ENCODE measurements at places on chromosomes 7 and 10.

GRCh38 chr10:6195376-6195775, 7.4 kb upstream of the PFKFB3 start:
- DNase-seq, result no peak

GRCh38 chr10:132671228-132672154, 114.5 kb downstream of the NKX6-2 start:
- no peak for DNase-seq

- DNase-seq, result no peak
Measured at GRCh38 chr10:43982250-43982649, 333.6 kb upstream of the ZNF32 start.

DNA sequence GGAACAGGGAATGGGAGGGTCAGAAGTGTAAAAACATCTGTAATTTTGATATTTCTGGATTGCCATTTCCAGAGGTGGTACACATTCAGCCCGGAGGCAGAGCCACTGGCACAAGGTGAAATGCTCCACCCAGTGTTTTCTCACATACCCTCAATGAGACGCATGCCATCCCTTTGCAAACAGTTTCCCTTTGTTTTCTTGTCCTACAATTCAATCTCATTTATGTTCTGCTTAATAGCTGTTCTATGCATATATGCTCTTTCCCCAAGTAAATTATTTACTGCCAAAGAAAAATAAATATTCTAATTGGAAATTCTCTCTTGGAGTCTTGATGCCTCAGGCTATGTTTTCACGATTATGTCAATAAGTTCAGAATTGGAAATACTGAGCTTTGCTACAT, 369.7 kb upstream of the AKR1E2 start:
- DNase-seq, result no peak

DNA sequence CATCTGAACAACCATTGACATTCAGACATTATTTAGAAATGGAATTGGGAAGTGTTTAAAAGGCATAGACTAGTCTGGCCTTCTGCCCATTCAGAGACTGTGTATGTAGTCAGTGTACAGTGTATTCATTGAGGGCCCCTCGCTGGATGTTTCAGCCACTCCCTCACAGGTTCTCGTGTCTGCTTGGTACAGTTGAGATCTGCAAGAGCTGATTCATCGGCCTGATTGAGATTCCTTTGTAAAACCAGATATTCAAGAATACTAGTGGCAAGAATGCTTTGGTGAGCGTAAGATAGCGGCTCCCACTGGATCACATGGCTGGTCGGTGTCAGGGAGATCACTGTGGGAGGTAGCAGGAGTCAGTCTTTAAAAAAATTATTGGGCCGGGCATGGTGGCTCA, 119.5 kb downstream of the TCF7L2 start:
- no peak for DNase-seq

DNA sequence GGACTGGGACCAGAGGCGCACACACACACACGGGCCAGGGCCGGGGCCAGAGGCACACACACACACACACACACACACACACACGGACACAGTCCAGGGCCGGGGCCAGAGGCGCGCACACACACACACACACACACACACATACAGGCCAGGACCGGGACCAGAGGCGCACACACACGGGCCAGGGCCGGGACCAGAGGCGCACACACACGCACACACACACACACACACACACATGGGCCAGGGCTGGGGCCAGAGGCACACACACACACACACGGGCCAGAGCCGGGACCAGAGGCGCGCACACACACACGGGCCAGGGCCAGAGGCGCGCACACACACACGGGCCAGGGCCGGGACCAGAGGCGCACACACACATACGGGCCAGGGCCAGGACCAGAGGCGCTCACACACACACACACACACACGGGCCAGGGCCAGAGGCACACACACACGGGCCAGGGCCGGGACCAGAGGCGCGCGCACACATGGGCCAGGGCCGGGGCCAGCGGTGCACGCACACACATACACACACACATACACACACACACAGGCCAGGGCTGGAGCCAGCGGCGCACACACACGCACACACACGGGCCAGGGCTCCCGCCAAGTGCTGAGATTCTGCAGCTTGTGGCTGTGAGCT, 268.8 kb downstream of the ELFN1 start:
- DNase-seq, result peak; percentile 66

GRCh38 chr7:109351493-109351892, 781.8 kb downstream of the DNAJB9 start:
- DNase-seq, result no peak

- no peak for DNase-seq
Measured at GRCh38 chr7:106552645-106553445, 108.1 kb downstream of the CCDC71L start.

- no peak for DNase-seq
Measured at GRCh38 chr7:46752881-46753366, 829.0 kb downstream of the TNS3 start.

DNA sequence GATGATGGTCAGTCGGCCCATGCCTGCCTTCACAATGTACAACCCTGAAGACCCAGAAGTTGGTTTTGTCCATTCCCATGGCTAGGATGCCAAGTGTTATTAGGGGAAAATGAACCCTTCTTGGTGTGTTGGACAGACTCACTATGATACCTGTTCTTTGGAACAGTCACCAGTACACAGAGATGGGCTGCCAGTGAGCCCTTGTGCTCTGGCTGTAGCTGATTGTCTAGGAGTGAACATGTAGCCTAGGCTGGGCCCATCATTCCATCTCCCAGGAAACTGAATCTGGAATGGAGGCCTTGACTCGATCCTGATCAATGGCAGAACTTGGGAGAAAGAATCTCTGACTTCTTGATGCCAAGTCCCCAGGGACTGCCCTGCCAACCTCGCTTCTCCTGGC, 188.9 kb downstream of the EVX1 start:
- no peak for DNase-seq

GRCh38 chr10:26359670-26360069, 78.5 kb upstream of the APBB1IP start:
- DNase-seq, result no peak

GRCh38 chr10:122475591-122476332, 14.4 kb downstream of the HTRA1 start:
- no peak for DNase-seq

DNA sequence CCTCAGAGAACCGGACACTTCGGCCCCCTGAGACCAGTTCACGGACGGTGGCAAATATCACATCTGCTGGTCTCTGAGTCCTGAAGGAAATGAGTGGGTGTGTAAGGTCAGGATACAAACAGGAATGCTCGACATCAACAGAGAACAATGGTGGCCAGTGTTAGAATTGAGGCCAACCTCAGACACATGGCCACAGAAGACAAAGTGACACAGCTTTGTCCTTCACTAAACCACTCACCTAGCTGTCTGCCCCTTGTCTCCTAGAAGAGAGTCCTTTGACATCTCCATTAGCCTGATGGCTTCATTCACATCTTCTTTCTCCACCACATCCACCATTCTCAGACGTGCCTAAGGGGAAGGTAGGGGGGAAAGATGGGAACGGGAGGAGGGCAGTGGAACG, 4.3 kb downstream of the COPS6 start:
- no peak for DNase-seq

DNA sequence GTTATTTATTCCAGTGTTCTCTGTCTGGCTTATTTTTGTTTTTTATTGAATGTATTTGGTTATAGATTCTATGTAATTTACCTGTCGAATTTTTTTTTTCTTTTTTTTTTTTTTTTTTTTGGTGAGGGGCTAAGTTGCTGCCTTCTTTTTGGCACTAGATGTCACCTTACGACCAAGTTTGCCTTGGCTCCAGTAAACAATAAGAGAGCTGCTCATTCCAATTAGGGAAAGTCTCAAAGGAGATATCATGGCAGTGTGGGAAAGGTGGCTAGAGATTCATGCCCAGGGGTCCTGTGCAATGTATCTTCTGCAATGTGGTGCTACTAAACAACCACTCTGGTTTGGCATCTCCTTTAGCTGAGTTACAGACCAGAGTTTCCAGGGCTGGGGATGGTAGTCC, 84.0 kb downstream of the PTPN20 start:
- no peak for DNase-seq

DNA sequence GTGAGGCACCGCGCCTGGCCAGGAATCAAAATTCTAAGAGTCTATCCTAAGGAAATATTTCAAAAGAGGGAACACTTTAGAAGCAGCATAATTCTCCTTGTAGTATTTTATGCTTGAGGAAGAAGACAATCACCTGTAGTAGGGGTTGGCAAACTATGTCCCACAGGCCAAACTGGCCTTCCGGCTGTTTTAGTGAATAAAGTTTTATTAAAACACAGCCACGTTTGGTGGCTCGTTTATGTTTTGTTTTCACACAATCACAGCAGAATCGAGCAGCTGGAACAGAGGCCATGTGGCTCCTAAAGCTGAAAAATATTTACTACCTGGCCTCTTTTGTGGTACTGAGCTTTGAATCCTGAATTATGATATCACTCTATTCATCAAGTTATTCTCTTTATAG, 131.7 kb upstream of the TNS3 start:
- DNase-seq, result no peak

GRCh38 chr10:72158176-72158575, 57.6 kb upstream of the ANAPC16 start:
- no peak for DNase-seq

DNA sequence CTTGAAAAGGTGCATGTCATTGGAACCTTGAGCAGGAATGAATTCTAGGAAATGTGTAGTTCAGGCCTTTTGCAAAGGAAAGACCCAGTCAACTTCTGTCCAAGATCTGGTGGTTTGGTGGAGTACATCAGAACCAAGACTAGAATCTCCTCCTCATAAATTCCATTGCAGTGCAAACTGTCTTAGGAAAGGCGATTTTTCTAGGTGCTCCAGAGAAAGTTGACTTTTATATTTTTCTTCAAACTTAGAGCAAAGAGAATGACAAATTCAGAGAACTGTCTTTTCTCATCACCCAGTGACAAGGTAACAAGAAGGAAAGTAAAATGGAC, 50.0 kb downstream of the PRTFDC1 start:
- DNase-seq, result no peak

GRCh38 chr10:70055550-70055949, 2.9 kb downstream of the MACROH2A2 start:
- no peak for DNase-seq

DNA sequence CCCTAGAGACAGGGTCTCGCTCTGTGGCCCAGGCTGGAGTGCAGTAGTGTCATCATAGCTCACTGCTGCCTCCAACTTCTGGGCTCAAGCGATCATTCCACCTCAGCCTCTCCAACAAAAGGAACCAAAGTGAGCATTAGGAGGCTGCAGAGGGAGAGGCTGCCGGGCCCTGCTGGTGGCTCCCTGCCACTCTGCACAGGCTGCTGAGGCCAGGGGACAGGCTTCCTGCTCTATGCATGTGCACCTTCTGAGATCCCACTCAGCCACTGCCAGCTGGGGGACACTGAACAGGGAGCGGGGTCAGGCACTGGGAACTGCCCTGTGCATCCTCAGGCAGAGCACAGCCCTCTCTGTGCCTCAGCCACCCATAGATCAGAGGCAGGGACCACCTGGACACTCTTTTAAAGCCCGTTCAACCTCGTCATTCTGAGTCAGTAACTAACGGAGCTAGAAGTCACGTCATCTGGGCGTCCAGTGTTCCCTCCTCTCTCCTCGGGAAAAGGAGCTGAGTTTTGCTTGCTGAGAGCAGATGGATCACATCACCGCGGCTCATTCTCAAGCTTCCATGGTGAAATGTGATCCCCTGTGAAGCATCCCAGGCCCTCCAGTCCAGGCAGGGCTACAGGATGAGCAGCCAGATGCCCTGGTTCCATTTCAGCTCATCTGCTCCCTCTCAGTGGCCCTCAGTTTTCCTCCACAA, 109.6 kb downstream of the MYL10 start:
- no peak for DNase-seq

- DNase-seq, result no peak
Measured at GRCh38 chr7:122166275-122166674, 22.2 kb upstream of the AASS start.

- no peak for DNase-seq
Measured at GRCh38 chr7:3003936-3004335, 39.7 kb downstream of the CARD11 start.

DNA sequence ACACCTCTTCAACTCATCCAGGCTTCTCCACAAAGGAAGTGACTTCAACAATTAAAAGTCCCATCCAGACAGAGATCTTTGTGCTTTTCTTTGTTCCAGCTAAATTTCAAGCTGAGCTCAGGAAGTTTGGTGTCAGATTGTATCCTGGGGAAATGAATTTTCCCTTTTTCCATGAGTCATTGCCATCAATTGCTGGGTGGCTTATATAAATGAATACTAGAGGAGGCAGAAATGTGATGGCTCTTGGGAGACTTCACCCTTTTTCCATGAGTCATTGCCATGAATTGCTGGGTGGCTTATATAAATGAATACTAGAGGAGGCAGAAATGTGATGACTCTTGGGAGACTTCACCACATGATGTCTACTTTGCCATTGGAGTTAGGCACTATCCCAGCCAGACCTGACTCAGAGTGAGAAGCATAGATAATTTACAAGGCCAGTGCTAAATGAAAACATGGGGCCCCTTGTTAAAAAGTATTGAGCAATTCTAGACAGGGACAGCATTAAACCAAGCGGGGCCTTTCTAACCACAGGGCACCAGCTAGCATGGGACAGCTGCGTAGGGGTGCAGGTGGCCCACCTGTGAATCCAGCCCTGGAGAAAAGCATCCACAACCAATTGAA, 339.2 kb upstream of the PODXL start:
- no peak for DNase-seq

- DNase-seq, result no peak
Measured at GRCh38 chr10:102435529-102436233, 3.3 kb upstream of the CUEDC2 start.

DNA sequence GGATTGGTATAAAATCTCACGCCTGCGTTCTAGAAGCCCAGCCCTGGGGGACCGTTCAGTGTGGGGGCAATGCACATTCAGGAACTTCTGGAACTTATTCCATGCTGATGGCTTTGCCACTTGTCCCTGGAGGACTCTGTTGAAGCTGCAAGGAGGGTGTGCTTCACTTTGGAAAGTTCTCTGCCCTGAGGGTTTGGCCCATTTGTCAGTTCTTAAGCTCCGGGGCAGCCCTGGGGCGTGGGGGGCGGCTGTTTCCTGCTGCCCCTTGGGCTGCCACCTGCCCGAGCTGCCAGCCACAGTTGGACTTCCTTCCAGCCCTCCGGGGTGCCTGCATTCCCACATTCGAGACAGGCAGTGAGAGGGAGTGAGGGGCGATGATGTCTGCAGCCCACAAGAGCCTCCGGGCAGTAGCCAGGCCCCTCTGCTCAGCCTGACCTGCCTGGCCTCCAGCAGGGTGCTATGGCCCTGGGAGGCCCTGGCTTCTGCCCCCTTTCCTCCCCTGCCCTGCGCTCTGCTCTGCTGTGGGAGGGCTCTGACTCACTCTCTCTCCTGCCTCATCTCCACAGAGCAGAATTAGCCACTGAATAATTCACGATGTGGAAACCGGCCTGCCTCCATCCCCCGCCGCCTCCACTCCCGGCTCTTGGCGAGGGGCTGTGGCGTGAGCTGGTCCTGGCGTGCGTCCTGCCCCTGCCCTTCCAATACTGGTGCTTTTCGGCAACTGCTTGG, 1.9 kb downstream of the TTYH3 start:
- no peak for DNase-seq

- DNase-seq, result no peak
Measured at GRCh38 chr7:14769261-14769660, 133.3 kb downstream of the DGKB start.

- no peak for DNase-seq
Measured at GRCh38 chr10:12703126-12703525, 298.4 kb downstream of the CCDC3 start.

Measured in CD8-positive, alpha-beta T cell (primary cell).